ENCODE measurements at places on chromosomes 1 and 21. TPM values are rescaled to one million over a fixed set of nuclear protein-coding genes. Genes with fewer than 3 reads are reported as not detected.

The DOP1B gene
- 3.1 TPM for total RNA-seq

GRCh38 chr1:171476829-171477228 lies 8.5 kb upstream of the PRRC2C start:
- DNase-seq = no peak

GRCh38 chr1:231027136-231027925 lies 12.7 kb downstream of the FAM89A start:
- DNase-seq = no peak

DNA sequence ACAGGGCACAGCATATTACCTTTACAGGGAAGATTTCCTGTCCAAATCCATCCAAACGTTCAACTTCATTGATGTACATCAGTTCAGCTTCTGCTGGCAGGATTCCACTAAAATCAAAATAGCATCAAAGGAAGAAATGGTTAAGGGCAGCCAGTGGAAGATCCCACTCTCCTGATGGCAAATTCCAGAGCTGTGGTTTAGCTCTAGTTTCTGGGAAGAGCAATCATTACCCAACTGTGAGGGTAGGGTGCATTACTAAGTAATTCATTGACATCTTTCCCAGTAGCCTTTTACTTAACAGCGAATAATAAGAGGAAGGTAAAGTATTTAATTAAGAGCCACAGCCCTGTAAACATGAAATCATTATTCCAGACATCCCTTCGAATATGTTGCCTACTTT lies 120.7 kb downstream of the SMYD2 start:
- DNase-seq = no peak

Measured in lung microvascular endothelial cell (primary cell).